ENCODE measurements at places on chromosomes 1 and 21.

GRCh38 chr1:153794624-153795329, 19.6 kb downstream of the SLC27A3 start:
- no peak for DNase-seq

GRCh38 chr1:228001738-228002535, 4.9 kb upstream of the WNT3A start:
- no peak for DNase-seq

GRCh38 chr1:115218699-115219098, 119.3 kb downstream of the NGF start:
- DNase-seq = no peak

- DNase-seq = no peak
Measured at GRCh38 chr1:221626041-221626440, 115.8 kb downstream of the DUSP10 start.

- DNase-seq = no peak
Measured at GRCh38 chr1:208985231-208985630, 598.3 kb upstream of the CAMK1G start.

GRCh38 chr1:47712596-47713299, 274.9 kb downstream of the FOXD2 start:
- DNase-seq = no peak

DNA sequence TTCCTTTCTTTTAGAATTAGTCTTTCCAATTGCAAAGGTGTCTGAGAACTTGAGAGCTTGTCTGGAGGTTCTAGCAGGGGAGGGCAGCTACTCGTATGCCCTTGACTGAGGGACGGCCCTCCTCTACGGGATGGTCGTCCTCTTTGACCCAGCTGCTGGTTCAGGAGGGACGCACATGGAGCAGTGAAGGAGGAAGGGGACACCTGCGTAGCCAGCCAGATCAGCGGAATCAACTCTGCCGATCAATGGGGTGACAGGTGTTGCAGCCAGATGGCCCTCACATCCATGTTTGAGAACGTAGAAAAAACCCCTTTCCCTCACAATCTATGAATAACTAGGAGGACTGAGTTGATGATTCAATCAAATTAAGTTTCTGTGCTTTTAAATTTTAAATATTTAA, 15.7 kb upstream of the A3GALT2 start:
- no peak for DNase-seq

DNA sequence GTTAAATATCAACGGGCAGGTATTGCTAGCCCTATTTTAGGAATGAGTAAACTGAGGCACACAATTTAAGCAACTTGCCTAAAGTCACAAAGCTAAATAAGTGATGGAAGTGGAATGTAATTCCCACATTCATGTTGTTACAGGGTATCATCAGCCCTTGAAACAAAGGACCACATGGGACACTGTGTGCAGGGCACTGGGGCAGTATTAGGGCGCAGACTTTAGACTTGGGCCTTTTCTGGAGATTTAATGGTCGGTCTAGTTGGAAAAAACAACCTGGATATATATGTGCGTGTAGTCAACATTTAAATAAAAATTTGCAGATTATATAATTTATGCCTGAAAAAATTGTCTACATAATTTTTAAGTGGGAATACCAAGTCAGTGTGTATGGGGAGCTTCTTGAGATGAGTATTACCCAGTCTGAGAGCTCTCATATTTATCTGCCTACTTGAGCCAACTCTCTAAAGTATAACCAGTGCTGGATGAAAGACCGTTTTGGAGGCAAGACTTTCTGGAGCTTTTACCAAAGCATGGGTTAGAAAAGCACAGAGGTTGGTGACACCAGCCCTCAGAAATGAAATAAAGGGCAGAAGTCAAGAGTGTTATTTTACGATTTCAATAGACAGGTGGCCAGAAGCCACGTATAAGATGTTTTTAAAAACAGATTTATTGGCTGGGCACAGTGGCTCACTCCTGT, 1.6 kb downstream of the KDM1A start:
- no peak for DNase-seq

- DNase-seq = peak; percentile 52
Measured at GRCh38 chr1:6423321-6423999, 1.1 kb upstream of the ESPN start.

- no peak for DNase-seq
Measured at GRCh38 chr1:84803604-84804003, 89.4 kb downstream of the LPAR3 start.

- no peak for DNase-seq
Measured at GRCh38 chr1:241736387-241736786, 84.3 kb downstream of the WDR64 start.

GRCh38 chr1:46244656-46245371, 2.7 kb upstream of the RAD54L start:
- DNase-seq = no peak

- no peak for DNase-seq
Measured at GRCh38 chr1:93177991-93178390, 2.2 kb downstream of the TMED5 start.

DNA sequence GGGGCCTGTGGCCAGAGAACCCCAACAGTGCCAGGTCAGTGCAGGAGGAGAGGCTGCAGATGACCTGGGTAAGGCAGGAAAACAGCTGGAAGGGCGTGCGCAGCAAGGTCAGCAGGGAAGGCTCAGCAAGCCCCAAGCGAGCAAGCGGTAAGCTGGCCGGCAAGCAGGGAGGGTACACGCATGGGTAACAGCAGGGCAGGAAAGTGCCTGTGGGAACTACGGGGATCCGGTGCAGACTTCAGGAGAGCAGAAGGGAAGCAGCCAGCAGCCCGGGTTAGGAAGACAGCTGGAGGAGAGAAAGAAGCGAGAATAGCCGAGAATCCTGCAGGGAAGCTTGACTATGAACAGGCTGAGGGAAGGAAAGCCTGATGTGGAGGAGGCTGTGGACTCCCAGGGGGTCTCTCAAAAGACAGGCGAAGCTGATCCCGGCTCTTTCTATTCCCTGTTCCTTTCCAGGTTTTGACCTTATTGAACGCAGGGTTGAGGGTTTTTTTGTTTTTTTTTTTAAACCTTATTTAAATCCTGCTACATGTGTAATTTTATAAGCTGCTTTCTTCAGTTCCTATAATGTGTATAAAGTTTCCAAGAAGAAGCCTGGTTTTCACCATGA, 20.9 kb downstream of the UMODL1 start:
- DNase-seq = no peak

DNA sequence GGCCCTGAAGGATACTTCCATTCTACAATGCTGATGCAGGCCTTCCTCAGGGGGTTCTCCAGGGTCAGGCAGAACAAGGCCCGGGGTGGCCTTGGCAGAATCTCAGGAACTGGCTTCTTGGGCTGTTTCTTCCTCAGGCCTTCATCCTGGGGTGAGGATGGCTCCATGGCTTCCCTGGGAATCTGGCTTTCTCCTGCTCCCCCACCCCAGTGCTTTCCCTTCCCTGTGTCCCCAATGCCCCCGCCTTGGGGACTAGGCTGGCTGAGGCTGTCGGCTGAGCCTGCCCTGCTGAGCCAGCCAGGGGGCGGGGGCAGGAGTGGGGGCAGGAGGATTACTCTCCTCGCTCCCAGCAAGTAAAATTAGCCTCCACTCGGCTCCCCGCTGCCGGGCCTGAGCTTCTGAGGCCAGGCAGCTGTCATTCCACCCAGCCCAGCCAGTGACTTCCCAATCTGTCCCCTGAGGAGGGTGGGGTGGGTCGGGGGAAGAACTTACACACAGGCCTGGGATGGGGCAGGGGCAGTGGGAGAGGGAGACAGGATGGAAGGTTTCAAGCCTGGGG, at the start of gene CACNA1S:
Gene CACNA1S (minus strand): TSS at position 254 of the 559 bp plus-strand sequence. CDS start 87 bp downstream, at position 167.
- DNase-seq = no peak

- DNase-seq = no peak
Measured at GRCh38 chr21:38417726-38418125, 80.6 kb downstream of the ERG start.

- DNase-seq = no peak
Measured at GRCh38 chr1:77977989-77978292, 931 bp downstream of the FUBP1 start.

DNA sequence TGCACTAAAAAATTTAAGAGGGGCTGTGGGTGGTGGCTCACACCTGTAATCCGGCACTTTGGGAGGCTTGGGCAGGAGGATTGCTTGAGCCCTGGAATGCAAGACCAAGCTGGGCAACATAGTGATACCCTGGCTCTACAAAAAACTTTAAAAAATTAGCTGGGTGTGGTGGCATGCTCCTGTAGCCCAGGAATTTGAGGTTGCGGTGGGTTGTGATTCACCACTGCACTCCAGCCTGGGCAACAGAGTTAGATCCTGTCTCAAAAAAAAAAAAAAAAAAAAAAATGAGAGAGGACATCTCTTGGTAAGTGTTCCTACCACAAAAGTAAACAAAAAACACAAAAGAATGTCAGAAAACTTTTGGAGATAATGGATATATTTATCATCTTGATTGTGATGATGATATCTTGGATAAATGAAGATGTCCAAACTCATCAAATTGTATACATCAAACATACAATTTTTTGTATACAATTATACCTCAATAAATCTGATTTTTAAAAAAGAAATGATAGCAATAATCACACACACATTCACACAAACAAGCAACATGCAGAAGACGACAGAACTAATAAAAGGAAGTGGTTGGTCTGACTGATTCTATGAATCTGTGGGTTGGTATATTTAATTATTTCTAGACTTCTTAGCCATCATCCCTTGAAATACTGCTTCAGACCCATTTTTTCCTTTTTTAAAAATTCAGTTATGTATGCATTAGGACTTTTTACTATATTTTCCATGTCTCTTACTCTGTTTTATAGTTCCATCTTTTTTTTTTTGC, 465.9 kb downstream of the PLA2G4A start:
- DNase-seq = no peak

DNA sequence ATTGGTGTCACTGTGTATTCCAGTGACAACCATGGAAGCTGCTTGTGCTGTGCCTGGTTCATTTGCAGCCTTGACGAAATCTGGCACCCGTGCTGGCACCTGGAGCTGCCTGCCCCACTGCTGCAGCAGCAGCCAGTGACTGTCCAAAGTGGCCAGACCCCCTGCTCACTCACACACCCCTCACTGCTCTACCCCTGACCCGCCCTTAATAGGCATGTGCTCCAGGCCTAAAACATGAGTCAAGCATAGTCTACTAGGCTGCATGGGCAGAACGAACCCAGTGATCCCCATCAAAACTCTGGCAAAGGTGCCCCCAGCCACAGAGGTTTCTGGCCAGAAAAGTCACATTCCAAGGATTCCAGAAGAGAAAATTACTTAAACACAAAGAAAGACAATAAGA, 7.7 kb downstream of the PRAMEF1 start:
- DNase-seq = no peak

DNA sequence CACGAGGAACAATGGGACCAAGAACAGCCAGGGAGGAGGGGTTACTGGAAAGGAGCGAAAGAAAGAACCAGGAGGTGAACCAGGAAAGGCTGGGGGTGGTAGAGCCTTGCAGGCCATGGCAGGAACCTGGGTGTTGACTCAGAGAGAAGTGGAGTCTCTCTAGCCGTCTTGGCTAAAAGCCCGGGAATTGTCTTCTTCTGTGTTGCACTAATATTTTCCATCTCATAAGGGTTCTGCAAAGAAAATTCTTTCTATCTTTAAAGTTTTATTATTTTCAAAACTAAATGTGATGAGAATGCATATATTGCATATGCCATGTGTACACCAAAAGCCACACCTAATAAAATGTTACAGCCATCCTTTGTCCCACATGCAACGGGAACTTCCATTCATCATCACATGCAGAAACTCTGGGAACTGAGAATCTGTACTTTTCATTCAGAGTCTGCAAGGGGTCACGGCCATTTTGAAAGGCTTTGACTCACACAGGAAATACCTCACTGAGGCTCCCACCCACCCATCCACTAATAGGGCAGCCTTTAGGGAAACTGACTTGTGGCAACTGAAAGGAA, 38.0 kb downstream of the ERG start:
- no peak for DNase-seq

Data from activated T-helper 1 cell treated with anti-CD3 and anti-CD28 coated beads, Interleukin-2, amount 50 U/mL, for 16 hours (primary cell).